Caco-2 (cell line): ENCODE measurements at places on chromosomes 2 and 18. TPM values are rescaled to one million over a fixed set of nuclear protein-coding genes. Genes with fewer than 3 reads are reported as not detected.

DNA sequence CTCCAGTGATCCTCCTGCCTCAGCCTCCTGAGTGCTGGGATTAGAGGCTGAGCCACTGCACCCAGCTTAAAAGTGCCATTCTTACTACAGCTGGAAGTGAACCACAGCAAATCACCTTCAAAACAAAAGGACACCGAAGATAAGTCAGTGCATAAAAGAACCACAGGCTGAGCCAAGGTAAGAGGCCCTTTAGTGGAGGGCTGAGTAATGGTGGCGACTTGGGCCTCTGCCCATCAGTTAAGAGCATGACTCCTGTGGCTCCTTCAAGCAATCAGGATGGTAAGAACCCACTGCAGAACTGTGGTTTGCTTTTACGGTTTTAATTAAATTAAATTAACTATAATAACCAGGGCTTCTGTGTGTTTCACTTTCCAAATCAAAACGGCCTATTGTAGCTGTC lies 75.1 kb downstream of the CTAGE1 start:
- no peak for DNase-seq

GRCh38 chr18:63836456-63836855 lies 51.0 kb upstream of the SERPINB2 start:
- DNase-seq, result no peak

DNA sequence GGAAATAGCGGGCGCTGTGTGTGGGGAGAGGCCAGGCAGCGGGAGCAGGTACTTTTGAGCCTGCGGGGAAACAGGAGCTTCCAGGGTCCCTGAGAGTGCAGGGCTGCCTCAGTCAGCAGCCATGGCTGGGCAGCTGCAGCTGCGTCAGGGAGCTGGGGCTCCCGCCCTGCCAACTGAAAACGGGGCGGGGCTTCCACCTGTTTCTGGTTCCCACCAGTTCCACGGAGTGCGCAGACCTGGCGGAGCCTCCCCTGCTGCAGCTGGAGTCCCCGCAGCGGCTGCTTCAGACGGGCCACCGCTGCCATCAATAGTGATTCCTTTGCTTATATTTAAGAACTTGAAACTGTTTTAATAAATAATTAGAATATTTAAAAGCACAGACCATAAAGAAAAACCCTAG lies 30.6 kb upstream of the RPRM start:
- no peak for DNase-seq

SLC30A3 gene
- 3.9 and 4.3 TPM in 2 replicates for total RNA-seq

MC5R gene
- total RNA-seq, result not detected in 2 replicates

GRCh38 chr2:48279344-48280090 lies 250.4 kb upstream of the STON1 start:
- DNase-seq, result no peak

- DNase-seq, result no peak
Observed at GRCh38 chr2:181949047-181949446, 36.6 kb upstream of the PPP1R1C start.

GRCh38 chr2:156405586-156405985 lies 30.6 kb upstream of the GPD2 start:
- peak; percentile 60 for DNase-seq

CRYGD gene
- not detected in 2 replicates for total RNA-seq

GRCh38 chr18:26057344-26057773 lies 33.1 kb downstream of the SS18 start:
- no peak for DNase-seq

LCT gene
- 0.82 and 1.5 TPM in 2 replicates for total RNA-seq

DNA sequence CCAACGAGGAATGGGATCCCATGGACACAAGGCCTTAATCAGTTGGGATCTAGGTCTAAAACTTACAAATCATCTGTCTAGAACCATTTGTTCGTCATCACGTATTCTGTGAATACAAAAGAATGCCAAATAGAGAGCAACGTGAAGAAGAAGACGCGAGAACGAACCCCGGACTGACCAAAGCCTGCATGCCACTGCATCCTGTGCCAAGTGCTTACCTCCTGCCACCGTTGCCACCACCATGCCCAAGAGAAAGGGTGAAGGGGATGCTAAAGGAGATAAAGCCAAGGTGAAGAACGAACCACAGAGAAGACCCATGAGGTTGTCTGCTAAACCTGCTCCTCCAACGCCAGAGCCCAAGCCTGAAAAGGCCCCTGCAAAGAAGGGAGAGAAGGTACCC lies 30.2 kb downstream of the ITSN2 start:
- DNase-seq, result no peak

DNA sequence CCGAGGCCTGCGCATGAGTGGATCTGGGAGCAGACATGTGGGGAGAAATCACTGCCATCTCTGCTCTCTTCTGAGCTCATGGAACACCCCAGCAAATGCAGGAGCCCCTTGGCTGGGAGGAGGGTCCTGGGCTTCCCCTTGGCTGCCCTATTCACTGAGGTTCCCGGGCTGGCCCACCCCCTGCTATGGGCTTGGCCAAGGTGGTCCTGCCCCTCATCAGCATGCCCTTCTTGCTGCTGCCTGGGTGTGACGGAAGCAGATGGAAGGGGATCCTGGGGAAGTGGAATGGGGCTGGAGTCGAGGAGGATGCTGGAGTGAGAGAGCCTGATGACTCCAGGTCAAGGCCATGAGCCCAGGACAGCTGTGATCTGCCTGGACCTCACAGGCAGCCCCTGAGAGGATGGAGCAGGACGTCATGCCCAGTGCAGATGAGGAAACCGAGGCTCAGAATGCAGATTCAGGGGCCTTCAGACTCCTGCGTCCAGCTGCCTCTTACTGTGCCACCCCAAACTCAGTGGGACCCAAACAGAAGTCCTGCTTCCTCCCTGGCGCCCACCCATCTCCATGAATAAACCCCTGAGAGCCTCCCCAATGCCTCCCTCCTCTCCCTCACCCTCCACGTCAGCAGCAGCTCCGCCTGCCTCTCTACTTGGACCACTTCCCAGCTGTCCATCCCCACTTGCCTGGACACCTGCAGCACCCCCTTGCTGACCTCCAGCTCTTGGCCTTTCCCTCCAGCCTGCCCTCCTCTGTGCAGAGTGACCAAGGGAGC lies 4.0 kb downstream of the SNED1 start:
- no peak for DNase-seq

GRCh38 chr18:33584548-33585430 lies 6.8 kb downstream of the ASXL3 start:
- DNase-seq, result no peak

GRCh38 chr2:171102802-171103201 lies 57.9 kb downstream of the TLK1 start:
- DNase-seq, result no peak

HOXD8 gene
- not detected in 2 replicates for total RNA-seq

GRCh38 chr2:151410485-151410834 lies 758 bp downstream of the RIF1 start:
- DNase-seq, result peak; percentile 69

DNA sequence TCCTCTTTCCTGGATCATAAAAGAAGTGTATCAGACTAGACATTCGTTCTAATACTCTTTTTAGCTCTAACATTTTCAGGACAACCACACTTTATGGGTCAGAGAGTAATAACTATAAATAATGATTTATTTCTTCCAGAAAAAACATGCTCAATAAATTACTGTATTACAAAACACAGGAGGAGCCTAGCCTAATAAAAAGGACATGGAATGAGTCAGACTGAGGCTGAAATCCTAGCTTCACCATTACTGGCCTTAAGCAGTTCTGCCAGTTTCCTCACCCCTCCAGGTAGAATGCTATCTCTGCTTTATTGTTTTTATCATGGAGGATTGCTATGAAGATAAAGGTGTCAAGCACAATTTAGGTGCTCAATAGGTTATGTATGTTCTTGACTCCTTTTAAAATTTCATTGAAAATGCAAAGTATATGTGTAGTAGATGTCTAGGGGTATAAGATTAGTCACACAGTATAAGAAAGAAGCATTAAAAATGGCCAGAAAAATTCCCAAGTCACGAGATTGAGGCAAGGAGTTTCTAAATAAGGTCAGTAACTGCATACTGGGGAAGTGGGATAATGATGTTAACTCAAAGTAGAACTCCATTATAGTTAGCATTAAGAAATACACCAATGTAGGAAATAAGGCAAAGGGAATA lies 105.5 kb upstream of the NEUROD1 start:
- no peak for DNase-seq

GRCh38 chr18:36412778-36413177 lies 115.3 kb downstream of the FHOD3 start:
- no peak for DNase-seq

GRCh38 chr2:143840601-143841000 lies 679.3 kb downstream of the ZEB2 start:
- DNase-seq, result no peak

NT5DC4 gene
- total RNA-seq, result 3.3 and 4.0 TPM in 2 replicates

ABCG8 gene
- 0.12 TPM in 1 of 2 replicates, not detected in the other for total RNA-seq

GRCh38 chr18:63974991-63975390 lies 5.1 kb downstream of the SERPINB8 start:
- DNase-seq, result no peak

- no peak for DNase-seq
Observed at GRCh38 chr2:70888923-70889715, 46.6 kb upstream of the ATP6V1B1 start.

- DNase-seq, result no peak
Observed at GRCh38 chr2:29227935-29228675, 112.9 kb downstream of the CLIP4 start.

COL3A1 gene
- 25.4 and 29.2 TPM in 2 replicates for total RNA-seq

- DNase-seq, result no peak
Observed at GRCh38 chr2:63818271-63818670, 23.4 kb upstream of the UGP2 start.

SEPTIN2 gene
- total RNA-seq, result 209 TPM in 2 replicates

ARHGEF4 gene
- 1.8 and 2.8 TPM in 2 replicates for total RNA-seq

DNA sequence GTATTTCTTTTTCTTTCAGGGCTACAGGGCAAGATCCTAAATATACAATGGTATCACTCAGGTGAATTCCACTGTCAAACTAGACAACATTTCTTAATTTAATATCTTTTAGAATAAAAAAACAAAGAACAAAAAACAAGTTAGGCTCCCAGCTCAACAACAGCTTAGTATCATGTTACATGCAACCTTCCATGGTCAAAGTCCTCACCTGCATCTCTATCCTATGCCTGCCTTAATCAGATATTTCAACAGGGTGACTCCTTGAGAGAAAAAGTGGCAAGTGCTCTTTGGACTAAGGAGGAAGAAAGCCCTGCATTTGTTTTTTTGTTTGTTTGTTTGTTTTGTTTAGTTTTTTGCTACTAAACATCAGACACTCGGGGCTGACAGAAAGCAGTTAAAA lies 50.2 kb downstream of the WDFY1 start:
- no peak for DNase-seq

DNA sequence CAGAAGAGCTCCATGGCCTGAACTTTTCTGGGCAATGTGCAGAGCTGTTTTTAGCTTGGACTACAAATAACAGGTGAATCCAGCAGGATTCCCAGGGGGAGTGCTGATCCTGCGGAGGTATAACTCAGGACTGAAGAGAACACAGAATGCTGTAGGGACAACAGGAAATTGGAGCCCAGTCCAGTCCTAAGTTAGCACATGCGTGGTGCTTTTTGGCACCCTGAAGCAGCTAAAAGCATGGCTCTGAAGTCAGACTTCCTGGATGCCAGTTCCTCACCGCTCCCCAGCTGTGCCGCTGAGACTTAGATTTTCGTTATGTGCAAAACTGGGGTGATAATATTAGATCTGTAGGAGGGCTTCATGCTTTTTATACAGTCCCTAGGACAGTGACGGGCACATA lies 58.6 kb downstream of the GALR1 start:
- DNase-seq, result no peak

DNA sequence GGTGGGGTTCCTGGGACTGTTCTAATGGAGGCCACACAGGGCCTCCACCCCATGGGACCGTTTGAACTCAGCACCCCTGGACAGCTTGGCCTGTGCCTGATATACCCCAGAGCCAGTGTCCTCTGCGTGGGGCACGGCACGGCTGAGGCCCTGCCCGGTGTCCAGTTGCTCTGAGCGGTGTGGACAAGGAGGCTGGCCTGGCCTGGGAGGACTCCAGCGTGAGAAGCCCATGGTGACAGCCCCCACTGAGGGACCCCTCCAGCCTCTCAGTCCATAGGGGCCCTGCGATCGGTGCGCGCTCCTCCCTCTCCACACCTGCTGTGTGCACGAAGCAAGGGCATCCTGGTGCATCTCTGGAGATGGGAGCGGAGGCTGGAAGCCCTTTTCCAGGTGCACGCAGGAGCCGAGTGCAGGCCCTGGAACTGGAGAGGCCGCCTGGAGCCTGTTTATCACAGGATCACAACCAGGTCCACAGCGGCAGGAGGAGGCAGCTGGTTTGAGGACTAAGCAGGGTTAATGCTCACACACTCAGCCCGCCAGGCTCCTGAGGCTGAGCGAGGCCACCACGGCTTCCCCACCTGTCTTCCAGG lies 120.2 kb downstream of the PTGR3 start:
- DNase-seq, result no peak
